ENCODE measurements at places on chromosomes 12 and 14.

GRCh38 chr12:100468126-100468525, 5.5 kb upstream of the NR1H4 start:
- DNase-seq = no peak

GRCh38 chr12:107330831-107331431, 237.6 kb upstream of the CRY1 start:
- DNase-seq = no peak

- no peak for DNase-seq
Observed at GRCh38 chr12:74579981-74580380, 42.3 kb downstream of the ATXN7L3B start.

GRCh38 chr14:37721976-37722659, 126.7 kb downstream of the TTC6 start:
- DNase-seq = no peak

DNA sequence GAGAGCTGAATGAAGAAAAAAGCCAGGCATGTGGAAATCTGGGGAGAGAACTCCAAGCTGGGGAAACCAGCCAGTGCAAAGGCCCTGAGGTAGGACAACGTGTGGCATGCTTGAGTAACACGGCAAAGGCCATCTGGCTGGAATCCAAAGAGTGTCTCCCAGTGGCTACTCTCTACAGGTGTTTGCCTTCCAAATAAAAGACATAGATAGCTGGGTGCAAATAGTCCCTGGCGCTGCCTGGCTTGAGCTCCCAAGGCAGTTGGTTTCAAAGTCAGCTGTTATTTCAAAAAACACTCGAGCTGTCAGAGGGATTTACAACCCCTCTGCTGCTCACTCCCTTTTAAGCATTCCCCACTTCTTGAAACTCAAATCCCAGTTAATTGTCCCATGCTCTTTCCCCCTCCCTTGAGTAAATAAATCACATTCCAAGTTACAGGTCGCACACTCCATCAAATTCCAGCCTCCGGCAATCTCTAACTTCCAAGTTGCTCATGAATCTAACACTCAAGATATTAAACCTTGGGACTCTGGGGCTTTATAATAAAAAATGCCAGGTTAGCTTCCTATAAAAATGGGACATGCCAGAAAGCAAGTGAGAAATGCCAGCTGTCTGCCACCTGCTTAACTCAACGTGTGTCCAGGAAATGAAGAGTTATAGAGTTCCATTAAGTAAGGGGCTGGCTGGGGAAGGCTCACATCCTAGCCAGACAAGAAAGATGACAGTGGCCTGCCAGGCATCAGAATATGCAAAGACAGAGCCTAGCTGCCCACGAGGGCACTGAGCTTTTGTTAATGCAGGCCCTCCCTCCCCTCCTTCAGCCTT, 133.6 kb upstream of the NOS1 start:
- no peak for DNase-seq

- DNase-seq = no peak
Observed at GRCh38 chr12:51922146-51922545, 14.8 kb downstream of the ACVRL1 start.

DNA sequence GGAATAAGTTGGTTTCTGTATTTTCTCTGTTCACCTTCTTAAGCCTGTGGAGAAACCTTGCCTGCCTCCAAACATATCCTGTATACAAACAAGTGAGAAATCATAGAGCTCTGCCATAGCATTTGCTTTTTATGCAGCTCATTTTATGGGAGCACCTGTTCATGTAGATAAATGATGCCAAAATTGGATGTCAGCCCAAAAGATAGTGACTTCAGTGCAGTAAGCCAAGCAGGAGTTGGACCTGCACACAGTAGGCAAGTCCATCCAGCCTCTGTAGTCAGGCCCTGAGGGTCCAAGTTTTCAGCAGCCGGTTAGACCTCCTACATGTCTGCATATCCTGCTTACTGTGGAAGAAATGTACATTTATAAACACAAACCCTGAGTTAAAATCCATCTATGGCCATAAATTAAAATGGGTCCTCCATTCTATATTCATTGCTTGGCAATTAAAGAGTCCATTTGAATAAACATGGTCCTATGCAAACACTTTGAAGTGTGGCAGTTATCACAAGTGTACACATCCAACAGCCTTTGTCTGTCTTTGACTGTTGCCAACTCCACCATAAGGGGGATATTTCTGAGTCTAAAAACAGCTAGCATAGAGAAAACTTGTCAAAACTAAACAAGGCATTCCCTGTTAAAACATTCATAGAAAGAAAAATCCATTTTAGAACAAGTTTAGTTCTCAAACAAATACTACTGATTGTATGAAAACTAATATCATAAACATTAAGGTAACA, 847.8 kb downstream of the RPS29 start:
- no peak for DNase-seq

- DNase-seq = no peak
Observed at GRCh38 chr14:72723858-72724530, 169.9 kb downstream of the DPF3 start.

- DNase-seq = no peak
Observed at GRCh38 chr14:96926001-96926400, 128.8 kb downstream of the VRK1 start.
